IMR-90 (cell line): ENCODE measurements at places on chromosomes 7 and 10. TPM values are rescaled to one million over a fixed set of nuclear protein-coding genes. Genes with fewer than 3 reads are reported as not detected.
A peak's percentile ranks its signal among the peaks of the same experiment; 100 is the strongest.

GRCh38 chr7:2097492-2097891 is 135.3 kb downstream of the MAD1L1 start:
- no peak for DNase-seq

DNA sequence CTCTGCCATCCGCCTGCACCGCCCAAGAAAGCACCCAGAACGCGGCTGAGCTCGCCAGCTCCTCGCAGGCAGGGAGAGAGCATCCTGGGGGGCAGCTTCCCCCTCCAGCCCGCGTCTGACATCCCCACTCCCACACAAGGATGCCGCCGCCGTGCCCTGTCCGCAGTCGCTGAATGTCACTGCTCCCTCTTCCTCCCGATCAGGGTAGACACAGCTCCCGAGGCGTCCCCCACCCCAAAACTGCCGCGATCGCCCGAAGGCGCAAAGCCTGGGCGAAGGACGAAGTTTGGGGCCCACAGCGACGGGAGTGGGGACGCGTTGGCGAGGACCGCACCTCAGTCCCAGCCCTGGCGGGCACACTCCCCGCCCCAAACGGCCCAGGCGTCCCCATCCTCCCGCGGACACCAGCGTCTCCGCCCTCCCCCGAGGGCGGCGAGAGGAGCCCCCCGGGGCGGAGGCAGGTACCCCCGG is 1.5 kb upstream of the KAT6B start:
- no peak for DNase-seq

- no peak for DNase-seq
Measured at GRCh38 chr7:3165681-3166580, 122.3 kb upstream of the CARD11 start.

- DNase-seq = no peak
Measured at GRCh38 chr7:153193144-153193595, 433.6 kb downstream of the ACTR3B start.

- DNase-seq = no peak
Measured at GRCh38 chr10:85319826-85320225, 991.4 kb downstream of the CCSER2 start.

DNA sequence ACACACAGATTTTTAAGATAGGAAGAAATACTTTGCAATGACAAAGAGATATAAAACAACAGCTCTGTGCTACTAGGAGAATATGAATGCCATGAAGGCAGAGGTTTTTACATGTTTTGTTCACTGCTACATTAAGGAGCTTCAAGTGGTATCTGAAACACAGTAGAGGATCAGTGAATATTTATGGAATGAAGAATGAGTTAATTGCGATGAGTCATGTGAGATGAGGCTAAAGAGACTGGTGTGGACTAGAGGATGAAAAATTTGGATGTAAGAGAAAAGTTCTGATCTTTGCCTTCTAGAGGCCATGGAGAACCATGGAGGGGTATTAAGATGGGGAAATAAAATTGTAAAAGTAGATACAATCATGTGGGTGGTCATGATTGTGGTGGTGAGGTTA is 434.2 kb downstream of the PHTF2 start:
- peak; percentile 69 for DNase-seq

GRCh38 chr7:157228864-157229422 is 90.2 kb downstream of the UBE3C start:
- peak; percentile 31 for DNase-seq

- DNase-seq = no peak
Measured at GRCh38 chr7:74020390-74020789, 7.6 kb upstream of the ELN start.

DNA sequence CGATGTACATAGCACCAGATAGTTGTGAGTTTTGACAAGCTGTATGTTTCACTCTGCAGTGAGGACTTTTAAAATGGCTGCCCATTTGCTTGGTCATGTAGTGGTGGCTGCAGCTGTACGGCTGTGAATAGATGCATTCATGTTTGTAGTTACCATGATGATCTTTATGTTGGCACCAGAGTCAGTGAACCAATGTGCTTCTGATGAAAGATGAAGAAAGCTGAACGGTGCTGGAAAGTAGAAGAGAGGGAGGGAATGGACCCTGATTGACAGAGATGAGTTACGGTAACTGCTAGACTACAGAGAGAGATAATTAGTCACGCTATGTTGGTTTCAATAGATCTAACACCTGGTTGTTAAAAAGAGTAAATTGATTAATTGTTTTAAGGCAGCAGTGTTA is 256.8 kb downstream of the CELF2 start:
- DNase-seq = no peak

DNA sequence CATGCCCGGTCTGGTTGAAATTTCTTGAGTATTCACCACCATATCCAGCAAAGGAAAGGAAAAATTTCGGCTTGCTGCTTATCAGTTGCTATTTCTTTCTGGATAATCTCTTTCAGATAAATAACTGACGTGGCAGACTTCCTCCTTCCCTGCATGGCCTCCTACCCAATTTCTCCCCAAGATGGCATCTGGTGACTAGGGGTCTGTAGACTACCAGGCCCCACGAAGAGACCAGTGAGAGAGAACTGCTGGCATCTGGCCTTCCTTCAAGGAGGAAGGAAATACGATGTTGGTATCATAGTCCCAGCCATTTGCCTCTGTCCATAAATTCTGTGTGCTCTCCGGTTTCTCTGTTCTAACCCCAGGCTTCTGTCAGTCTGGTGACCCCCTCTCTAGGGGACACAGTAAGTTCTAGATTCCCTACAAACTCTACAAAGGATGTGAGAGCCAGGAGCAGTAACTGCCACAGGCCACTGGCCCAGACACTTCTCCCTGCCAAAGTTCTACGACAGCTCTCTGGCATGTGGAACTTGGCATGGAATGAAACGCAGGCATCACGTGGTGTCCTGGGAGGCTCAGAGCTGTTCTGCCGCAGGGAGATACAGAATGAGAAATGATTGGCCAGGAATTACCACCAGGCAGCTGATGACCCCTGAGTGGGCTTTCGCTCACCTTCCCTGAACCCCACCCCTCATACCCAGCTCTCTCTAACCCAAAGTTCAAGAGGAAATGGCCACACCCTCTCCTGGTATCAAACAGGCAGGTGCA is 30.0 kb upstream of the MSRB2 start:
- DNase-seq = peak; percentile 59

DNA sequence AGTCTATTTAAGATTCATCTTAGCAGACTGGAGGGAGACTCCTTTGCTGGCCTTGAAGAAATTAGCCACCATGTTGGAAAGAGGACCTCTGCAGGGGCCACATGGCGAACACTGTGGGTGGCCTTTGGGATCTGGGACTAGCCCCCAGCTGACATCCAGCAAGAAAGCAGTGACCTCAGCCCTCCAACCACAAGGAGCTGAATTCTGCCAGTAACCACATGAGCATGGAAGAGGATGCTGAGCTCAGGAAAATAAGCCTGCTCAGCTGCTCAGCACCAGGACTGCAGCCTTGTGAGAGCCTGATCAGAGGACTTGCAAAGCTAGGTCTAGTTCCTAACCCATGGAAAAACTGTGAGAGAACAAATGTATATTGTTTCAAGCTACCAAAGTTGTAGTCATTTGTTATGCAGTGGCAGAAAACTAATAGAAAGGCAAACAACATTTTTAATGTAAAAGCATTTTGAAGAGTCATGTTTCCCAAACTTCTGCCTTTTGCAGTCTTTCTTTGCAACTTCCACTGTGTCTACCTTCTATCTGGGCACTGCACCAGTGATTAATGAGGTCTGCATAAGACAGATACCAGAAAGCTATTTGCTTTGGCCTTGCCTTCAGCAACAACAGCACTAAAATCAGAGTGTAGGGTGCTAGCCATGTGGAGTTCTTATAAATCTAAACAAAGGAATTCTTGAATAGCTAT is 183.7 kb downstream of the FGFR2 start:
- DNase-seq = no peak

- peak; percentile 94 for DNase-seq
Measured at GRCh38 chr10:69348816-69349541, 67.7 kb downstream of the TACR2 start.

GRCh38 chr10:88032566-88032965 is 169.1 kb downstream of the PTEN start:
- DNase-seq = peak; percentile 86

DNA sequence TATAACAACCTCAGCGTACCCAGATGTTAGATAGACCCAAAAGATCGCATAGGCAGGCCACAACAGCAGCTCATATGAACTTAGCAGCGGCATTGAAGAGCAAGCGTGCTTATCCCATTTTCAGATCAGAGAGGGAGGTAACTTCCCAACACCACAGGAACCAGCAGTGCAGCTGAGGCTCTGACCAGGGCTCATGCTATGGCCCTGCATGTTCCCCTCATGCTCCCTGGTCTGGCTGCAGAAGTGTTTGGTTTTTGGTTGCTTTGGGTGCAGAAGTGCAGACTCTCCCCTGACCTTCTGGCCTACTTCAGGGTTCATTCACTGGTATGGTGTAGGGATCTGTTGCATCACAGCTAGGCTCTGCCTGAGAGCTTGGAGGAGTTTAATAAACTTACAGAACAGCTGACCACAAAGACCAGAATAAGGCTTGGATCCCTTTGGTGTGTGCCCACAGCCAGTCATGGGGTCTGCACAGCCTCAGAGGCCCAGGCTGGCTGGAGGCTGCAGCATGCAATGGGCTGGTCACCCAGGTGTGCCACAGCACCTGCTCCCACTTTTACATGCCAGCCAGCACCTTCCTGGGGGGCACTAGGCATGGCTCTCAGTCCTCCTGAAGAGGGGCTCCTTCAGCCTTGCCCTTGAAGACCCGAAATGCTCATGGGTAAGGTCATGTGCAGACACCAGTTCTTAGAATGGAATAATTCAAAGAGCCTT is 9.1 kb upstream of the CXCL12 start:
- DNase-seq = no peak

The ERVW-1 gene
- polyA plus RNA-seq = not detected in 2 replicates
